ENCODE measurements at places on chromosomes 7 and 10. TPM values are rescaled to one million over a fixed set of nuclear protein-coding genes. Genes with fewer than 3 reads are reported as not detected.

The CH25H gene
- total RNA-seq, result 0.25 TPM

The PIP4K2A gene
- 20.7 TPM for total RNA-seq

GRCh38 chr7:108294595-108294994 lies 161.6 kb downstream of the NRCAM start:
- DNase-seq, result no peak

DNA sequence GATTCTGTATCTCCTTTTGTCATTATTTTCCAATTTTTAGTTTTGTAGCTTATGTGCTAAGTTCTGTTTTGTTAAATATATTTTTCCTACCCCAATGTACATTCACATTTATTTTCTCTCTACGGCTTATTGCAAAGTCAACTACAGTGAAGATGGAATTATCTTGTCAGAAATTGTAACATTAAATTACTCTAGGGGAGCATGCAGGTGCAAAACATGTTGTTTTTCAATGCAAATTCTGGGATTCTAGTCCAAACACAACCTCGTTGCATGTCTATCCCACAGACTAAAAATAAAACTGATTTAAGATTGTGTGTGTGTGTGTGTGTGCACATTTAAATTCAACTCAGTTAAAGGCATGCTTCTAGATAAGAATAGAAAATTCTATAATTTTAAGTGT lies 529.1 kb upstream of the POM121L12 start:
- no peak for DNase-seq

- DNase-seq, result no peak
Measured at GRCh38 chr10:101559596-101560297, 28.3 kb downstream of the POLL start.

GRCh38 chr10:112896722-112897121 lies 53.3 kb upstream of the TCF7L2 start:
- DNase-seq, result no peak

DNA sequence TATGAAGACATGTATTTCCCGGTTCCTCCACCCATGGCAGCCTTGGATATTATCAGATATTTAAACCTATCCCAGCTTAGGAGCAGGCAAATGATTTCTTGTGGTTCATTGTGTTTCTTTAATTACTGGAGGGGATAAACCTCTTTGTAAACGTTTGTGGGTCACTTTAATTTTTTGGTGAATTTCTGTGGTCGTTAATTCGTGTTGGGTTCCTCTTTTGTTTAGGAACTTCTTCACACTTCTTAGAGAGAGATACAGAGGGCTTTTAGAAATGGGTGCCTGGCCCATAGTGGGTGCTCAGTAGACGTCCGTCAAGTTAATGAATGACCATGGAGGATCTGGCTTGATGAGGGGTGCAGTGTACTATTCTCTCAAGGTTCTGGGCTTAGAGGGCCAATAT lies 27.2 kb upstream of the NUB1 start:
- no peak for DNase-seq

DNA sequence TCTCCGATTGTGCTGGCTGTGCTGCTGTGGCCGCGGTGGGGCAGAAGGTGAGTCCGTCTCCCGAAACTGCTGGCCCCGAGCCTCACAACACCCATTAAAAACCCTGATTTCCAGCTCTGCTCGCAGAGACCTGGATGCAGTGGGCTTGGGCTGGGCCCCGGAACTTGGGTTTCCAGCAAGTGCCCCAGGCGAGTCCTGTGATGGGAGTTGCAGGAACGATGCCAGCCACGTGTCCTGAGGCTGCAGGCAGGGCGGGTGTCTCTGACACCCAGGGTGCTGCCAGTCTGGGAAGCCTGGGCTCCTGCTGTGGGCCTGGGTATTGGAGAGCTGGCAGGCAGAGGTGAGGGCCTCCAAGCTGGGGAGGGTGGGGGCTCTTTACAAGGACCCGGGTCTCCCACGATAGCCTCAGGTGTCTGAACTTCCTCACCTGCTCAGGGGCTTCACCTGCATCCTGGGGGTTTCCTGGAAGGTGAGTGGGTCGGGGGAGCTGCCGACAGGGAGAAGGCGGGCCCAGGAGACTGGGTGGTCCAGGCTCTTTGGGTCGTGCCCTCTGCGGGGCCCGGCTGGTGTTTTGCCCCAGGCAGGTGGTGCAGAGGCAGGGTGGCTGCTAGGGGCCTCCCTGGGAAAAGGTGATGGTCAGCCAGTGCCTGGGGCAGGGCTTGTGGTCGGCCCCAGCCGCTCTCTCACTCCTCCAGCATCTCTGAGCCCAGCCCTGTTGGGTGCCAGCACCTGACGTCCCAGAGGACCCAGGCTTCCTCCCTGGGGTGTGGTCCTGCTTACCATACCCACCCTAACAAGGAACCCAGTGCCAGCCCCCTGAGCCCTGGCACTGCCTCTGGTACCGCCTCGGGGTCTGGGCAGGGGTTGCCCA lies 180.3 kb downstream of the DNAJB6 start:
- no peak for DNase-seq

DNA sequence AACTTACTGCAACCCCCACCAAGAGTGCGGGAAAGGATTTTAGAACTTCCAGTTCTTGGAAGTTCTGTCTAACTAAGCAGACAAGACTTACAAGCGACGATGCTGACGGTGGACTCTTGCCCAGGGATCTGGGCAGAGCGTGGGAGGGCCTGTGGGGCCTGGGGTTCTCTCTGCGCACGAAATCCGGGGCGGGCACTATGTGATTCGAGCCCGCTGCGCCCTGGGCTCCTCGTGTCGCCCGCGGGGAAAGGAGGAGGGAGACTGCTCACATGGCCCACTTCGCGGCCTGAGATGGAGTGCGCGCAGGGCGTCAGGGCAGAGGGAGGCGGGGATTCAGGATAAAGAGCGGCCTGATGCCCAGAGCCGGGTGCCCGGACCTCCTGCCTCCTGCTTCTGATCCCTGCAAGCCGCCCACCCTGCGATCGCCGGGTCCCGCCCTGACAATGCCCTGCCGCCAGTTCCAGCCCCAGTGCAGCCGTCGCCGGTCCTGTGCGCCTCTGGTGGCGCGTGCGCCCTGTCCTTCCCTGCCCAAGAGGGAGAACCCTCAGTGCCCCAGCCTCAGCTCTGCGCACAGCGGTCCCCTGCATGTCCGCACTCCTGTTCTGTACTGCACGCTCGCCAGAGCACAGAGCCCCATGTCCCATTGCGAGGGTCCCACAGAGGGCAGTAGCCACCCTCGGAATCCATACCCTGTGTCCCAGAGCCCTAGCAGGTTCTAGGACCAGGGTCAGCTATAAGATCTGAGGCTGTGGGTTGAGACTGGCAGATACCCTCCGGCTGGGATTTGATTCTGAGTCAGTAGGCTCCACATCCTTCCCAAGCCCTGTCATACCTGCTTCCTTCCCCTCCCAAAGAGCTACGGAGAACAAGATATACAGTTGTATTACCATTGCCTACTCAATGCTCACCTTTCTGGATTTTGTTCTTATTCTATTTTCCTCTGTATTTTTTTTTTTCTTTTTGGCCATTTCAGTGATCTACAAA lies 99.4 kb upstream of the TMEM106B start:
- peak; percentile 67 for DNase-seq

The BLNK gene
- not detected for total RNA-seq

Data from glutamatergic neuron (in vitro differentiated cells).